ENCODE measurements at places on chromosomes 4 and X.

GRCh38 chrX:110407910-110408545, 49.4 kb downstream of the RTL9 start:
- DNase-seq = no peak

- no peak for DNase-seq
Measured at GRCh38 chr4:2136726-2137125, 77.6 kb downstream of the NAT8L start.

DNA sequence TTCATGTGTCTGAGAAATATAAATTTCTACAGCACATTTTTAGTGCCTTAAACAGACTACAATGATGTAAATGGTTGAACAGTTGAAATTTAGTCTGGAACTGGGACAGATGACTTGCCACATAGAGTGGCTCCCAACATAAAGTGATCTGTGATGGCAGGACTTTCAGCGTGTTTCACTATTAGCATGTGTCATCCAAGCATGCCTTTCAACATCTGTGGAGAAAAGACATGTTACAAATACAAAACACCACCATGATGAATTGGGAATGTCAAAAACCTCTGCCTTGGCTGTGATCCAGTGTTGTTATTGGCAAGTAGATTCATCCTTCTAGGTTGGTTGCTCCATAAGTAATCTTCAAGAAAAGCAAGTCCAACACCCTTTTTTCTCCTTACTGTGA, 348.7 kb downstream of the MAPK10 start:
- DNase-seq = peak; percentile 92

DNA sequence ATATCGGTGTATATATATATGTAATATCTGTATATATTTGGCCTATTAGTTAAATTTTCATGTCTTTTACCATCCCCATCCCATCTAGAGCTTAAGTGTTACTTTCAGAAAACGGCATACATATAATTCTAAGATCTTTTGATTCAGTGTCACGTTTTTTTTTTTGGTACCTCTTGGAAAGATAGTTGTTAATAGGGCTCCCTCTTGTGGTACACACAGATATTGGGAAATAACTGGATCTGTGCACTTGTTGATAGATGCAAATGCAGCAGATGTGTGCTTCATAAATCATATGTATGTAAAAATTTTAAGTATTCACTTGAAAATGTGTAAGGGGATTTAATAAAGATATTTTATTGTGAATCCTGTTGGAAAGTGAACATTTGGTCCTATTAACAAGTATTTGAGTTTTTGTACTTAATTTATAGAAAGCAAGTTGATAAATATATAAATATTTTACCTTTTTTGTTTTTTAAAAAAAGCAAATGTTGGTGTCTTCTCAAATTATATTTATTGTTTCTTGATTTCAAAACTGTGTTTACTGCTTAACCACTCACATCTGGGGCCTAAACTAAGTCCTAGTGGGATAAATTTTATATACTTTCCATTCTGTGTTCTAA, 74.7 kb downstream of the PAQR3 start:
- peak; percentile 84 for DNase-seq

DNA sequence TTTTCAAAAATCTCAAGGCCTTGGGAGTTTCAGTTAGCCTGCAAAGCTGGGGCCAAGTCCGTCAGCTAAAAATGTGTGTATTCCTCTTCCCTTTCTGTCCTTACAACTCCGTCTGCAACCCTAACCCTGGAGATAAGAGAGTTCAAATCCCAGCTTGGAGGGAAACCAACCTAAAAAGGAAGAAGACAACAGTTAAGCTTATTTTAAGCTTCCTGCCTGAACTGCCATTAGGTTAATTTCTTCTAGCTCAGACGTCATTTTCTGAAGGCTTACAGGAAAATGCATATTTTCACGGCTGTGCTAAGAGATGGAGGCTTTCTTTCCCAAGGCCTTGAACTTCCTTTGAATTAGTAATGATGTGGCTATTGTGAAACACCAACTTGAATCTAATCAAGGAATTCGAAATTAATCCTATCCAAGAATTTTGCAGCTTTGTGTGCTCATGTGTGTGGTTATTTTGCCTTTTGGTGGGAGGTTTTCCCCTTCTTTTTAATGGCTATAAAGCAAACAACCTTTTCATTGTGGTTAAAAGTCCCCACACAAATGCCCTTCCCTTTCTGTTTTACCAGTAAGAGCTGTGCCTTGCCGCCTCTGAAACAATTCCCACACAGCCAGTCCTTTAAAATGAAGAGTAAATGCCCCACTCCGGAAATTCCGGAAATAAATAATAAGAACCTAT, 103.5 kb downstream of the IRF2 start:
- no peak for DNase-seq

DNA sequence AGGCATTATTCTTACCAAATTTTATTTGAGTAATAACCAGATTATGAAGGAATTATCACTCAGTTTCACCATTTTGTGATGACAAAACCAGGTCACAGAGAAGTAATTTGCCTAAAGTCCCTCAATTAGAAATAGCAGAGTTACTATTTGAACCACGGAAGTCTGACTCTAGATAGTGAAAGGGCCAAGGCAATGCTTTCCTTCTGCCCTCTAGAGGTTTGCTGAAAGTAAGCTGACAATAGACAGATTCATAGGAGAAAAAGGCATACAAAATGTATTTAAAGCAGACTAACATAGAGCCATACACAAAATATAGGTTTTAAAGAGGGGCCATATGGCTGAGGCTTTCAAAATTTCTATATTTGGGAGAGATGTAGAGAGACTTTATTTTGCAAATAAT, 43.1 kb downstream of the CXXC4 start:
- DNase-seq = no peak

DNA sequence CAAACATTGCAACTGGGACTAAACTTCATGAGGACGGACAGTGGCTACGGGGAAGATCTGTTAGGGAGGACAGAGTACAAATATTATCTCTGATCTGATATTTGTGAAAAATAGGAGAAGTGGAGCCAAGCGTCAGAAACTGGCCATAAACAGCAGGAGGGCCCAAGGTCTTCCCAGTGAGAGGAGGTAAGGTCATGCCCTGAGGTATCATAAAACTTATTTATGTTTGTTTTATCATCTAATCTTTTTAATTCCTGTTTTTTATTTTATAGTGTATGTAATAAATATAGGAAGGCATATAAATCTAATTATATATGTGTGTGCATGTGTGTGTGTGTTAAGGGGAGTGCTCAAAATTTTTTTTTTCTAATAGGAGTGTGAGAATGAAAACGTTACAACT, 51.8 kb downstream of the RAI2 start:
- no peak for DNase-seq

DNA sequence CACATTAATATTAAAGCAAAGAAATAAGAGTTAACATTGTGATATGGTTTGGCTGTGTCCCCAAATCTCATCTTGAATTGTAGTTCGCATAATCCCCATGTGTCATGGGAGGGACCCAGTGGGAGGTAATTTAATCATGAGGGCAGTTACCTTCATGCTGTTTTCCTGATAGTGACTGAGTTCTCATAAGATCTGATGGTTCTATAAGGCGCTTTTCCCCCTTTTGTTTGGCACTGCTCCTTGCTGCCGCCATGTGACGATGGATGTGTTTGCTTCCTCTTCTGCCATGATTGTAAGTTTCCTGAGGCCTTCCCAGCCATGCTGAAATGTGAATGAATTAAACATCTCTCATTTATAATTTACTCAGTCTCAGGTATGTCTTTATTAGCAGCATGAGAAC, 153.8 kb upstream of the GALNT7 start:
- DNase-seq = no peak

DNA sequence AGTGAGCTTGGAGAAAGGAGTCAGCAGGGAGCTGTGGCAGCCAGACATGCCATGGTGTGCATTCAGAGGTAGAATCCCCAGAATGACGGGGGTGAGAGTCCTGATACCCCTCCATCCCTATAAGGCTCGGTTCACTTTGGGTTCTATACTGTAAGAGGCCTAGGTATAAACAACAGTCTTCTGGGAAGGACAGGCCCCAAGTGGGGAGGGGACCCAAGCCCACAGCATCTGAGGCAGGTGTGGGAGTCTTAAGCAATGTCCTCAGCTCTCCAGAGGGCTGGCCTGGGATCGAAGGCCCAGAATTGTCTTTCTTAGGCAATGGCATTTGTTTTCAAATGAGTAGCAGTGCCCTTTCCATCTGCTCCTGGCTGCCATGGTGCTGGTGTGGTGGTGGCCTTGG, 50.2 kb upstream of the MAMLD1 start:
- DNase-seq = no peak

DNA sequence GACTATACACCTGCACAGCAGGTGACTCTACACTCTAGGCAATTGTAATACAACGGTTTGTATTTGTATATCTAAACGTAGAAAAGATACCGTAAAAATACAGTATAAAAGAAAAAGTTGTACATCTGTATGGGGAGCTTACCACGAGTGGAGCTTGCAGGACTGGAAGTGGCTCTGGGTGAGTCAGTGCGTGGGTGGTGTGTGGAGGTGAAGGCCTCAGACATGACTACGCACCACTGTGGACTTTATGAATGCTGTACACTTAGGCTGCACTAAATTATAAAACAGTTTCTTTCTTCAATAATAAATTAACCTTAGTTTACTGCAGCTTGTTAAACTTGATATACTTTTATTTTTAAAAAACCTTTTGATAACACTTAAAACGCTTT, 85.0 kb upstream of the FAT1 start:
- peak; percentile 21 for DNase-seq

DNA sequence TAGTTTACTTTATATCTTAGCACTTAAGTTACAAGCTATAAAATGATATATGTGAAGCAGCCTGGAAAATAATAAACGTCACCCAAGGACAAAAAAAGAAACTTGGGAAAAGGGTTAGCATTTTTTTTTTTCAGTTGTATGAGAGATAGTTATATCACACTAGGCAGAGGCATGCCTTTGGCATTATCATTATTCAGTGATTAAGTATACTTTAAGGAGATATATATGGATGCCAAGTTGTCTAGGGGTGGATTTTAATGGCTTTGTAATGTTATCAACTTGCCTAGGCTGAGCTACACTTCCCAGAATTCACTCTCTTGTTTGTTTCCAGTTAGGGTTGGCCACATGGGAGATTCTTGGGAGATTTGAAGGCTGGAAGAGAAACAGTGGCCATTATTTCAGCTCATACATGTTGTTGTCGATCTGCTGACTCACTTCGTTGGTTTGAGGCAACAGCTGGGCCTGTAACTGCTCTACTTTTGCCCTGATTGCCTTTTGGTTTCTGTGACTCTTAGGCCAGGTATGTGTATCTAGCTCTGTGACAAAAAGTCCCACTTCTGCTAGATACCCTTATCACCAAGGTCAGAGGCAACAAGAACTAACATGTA, 11.5 kb upstream of the SRPX start:
- no peak for DNase-seq

DNA sequence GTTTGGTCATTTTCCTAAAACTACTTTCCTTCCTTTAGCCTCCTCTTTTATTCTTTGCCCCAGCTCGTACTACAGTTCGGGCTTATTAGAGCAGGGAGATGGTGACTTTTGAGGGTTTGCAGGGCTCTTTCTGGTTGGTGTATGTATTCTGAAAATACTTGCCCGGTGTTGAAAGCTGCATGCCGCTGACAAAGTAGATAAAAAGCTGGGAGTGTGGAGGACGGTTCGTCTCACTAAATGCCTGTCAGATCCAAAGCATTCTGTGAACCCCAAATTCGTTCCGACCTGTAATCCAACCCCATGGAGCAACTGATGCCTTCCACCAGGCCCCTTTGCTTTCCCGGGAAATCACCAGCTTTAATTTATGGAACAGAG, 19.2 kb downstream of the TRIM2 start:
- no peak for DNase-seq

DNA sequence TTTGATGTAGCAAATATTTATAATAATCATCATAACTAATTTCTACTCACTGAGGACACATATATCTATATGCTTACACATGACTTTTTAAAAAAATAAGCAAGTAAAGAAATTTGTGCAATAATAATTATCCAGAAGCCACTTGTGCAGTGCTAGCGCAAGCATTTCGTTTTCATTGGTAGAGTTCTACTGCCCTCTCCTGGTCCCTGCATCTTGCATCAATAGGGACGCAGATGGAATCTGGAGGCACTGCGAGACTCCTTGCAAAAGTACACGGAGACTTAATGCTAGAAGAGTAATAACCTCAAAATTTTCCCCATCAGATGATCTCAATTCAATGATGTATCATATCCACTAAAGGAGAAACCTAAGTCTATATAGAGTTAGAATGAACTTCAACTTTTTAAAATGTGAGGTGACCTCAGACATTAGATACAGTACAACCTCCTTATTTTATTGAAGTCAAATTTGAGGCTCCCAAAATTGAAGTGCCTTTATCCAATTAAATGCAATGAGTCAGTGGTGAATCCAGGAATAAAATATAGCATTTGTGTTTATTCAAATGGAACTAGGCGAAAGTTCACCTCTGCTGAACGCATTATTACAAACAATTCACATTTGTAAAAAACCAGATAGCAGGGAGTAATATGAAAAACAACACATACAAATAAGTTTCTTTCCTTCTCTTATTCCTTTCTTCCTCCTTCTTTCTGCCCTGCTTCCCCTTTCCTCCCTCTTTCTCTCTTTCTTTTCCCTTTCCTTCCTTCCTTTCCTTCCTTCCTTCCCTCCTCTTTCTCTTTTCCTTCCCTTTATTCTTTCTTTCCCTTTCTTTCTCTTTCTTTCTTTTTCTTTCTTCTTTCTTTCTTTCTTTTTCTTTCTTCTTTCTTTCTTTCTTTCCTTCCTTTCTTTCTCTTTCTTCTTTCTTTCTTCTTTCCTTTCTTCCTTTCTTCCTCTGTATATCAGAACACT, 450.0 kb downstream of the ANKRD50 start:
- peak; percentile 88 for DNase-seq

- DNase-seq = no peak
Measured at GRCh38 chr4:174012135-174012885, 271.2 kb downstream of the FBXO8 start.

DNA sequence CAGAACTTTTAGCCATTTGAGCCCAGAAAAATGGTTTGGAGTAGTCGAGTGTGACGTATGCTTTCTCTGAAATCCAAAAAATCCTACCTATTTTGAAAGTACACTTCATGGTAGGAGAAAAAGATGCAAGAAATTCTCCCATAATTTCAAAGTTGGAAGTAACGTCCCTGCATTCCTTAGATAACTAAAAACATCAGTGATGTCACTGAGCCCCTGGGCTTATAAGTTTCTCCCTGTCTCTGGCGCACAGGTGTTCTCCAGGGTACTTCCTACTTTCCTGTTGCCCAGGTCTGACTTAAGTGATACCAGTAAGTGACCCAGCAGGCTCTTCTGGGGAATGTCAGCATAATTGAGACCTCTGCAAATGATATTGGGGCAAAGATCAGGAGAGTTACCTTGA, 90.5 kb upstream of the WDR1 start:
- DNase-seq = no peak

DNA sequence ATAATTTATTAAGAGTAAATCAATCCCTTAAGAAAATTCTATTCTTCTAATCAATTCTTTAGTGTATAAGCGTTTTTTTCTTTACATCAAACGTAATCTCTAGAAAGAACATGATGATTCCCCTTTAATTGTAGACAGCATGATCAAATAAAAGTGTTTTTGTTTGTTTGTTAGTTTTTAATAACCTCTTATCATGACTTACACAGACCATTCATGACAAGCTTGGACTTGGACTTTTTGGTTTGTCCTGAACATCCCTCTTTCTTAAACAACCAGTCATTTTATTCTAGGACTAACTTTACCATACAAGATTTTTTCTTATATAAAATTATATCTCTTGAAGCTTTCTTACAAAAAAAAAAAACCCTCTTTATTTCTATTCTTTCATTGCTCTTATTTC, 344.6 kb upstream of the SPOCK3 start:
- no peak for DNase-seq

- no peak for DNase-seq
Measured at GRCh38 chr4:37664696-37665095, 21.5 kb downstream of the RELL1 start.
